ENCODE measurements at places on chromosomes 1 and 21.

DNA sequence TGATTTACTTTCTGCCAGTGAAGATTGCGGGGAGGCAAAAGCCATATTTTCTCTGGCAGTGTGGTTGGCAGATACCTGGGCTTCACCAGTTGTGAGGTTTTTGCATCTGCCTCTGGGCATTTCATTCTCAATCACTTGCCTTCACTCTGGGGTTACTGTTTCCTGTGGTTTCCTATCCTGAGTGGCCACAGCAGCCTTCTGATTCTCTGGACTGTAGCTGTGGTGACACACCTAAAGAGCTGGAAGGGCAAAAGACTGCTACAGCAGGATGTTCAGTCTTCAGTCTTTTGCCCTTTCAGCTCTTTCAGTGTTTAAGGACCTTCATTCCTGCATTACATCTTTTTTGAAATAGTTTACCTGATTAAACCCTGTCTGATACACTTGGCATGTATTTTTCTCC is 50.5 kb upstream of the GPR52 start:
- no peak for DNase-seq

DNA sequence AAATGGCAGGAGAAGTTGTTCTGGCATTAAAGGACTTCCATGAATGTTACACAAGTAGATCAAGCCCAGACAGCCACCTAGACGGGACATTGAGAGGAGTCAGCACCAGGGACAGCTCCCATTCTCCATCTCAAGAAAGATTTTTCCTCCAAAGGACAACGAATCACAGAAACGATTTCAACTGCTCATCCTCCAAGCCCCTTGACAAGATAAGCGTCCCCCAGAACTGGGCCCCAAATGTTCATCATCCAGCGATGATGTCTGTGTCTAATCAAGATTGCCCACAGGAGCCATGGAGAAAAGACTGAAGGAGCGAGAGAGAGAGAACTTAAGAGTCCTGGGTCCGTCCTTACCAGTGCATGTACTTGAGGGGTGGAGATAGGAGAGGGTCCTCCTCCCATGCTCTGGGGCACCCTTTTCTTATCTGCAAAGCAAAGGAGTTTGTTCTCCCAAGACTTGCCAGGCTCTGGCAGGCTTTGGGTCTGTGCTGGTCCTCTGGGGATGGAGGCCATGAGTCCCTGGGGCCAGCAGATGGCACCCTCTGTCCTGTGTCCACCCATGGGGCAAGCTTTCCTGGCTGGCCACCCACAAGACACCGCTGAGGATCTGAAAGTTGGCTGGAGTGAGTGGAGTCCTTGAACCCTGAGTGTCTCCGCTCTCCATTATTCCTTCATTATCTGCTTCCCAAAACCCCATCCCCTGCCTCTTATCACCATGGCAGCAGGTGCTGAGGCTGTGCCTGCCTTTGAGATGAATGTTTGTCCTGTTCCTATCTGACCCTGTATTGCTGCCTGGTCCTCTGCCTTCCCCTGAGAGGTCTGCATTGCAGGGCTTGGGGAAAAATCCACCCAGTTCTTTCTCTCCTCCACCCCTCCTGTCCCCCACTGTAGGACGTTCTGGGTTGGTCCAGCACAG is 164.6 kb downstream of the ACTL8 start:
- DNase-seq: no peak

DNA sequence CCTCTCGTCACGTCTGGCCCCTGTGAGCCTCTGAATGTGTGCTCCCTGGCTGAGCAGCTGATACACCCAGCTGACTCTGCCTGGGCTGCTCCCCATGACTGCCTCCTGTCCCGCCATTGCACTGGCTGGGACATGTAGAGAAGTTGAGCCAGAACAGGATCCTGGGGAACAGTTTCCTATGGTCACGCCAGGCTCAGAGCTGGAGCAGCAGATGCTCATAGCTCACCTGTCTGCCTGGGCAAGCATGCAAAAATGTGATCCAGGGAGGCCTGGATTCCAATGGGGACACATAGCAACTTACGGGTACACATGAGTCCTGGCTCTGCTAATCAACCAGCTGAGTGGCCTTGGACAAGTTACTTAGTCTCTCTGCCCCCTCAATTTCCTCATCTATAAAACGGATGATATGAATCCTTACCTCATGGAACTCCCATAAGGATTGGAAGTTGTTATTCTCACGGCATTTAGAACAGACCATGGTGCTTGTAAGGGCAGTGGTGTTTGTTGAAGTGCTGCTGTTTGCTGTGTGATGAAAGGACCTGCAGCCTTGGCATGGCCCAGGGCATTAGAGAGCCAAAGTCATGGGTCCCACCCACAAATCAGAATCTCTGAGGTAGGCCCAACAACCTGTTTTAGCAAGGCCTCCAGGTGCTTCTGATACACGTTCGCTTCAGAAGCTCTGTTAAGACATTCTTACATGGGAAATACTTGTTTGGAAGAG is 150.3 kb upstream of the VANGL1 start:
- no peak for DNase-seq

- no peak for DNase-seq
Measured at GRCh38 chr1:226657895-226658545, 81.1 kb downstream of the ITPKB start.

GRCh38 chr1:200550367-200550766 is 70.2 kb downstream of the KIF14 start:
- no peak for DNase-seq

GRCh38 chr1:909861-910310 is 13.8 kb upstream of the SAMD11 start:
- DNase-seq: no peak

DNA sequence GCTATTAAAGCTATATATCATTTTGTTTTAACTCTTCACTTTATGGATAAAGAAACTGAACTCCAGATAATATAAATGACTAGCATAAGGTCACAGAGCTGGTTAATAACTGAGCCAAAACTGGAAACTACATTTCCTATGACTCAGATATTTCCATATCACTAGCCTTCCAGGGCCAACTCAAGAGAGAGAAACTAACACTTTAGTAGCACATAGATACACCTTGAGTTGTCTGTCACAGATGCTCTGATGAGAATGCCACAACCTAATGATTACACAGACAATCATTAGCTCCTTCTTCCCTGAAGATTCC is 40.7 kb downstream of the NME7 start:
- DNase-seq: no peak

GRCh38 chr1:171869097-171869496 is 27.8 kb downstream of the DNM3 start:
- no peak for DNase-seq

DNA sequence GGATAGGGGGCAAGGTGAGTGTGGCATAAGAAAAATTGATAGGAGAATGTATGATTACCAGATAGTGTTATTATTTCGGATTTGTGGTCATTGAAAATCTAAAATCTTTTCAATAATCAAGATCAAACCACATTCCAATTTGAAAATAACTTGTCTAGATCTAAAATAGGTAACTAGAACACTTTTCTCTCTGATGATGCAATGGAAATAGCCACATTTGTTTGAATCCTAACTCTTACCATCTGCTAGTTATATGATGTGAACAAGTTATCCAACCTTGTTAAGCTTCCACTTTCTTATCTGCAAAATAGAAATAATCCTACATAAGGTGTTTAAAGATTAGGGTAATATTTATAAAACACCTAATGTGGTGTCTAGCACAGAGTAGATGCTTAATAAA is 3.8 kb downstream of the BTF3L4 start:
- no peak for DNase-seq

DNA sequence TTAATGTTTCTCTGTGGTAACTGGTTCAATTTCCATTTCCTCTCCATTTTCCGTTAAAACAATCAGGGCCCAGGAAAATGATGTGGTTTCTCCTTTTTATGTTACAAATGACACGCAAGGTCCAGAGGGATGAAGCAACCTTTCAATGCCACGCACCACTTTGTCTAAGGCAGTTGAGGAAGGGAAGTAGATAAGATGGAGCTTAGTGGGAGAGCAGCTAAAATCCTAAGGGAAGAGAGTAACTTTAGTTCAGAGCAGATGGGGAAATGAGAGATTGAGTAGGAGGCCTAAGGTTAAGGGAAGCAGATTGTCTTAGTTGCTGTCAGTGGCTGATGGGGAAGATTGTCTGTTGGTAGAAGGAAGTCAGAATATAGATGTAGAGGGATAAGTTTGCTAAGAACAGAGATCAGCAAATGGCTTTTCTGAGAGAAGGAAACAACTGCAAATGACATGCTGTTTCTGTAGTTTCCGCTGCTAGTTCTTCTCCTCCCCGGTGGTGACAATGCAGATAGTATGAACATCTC is 660 bp downstream of the CD1C start:
- DNase-seq: no peak

- DNase-seq: no peak
Measured at GRCh38 chr1:158951956-158952355, 20.6 kb downstream of the PYHIN1 start.

DNA sequence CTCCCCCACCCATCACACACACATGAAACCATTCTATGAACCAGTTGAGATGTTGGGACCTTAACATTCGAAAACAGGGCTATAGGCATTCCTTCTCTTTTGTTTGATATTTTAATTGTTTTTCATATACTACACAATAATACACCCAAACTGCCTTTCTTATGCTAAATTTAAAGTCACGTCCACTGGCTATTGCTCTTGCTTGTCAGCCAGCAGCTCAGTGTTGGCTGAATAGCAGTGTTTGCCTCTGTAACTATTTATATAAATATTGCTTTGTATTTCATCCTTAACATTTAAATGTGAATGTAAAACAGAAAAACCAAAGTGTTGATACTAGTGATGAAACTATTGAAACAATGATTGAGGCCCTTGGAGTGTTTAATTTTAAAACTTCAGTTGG is 234.4 kb upstream of the KCNK2 start:
- DNase-seq: no peak

DNA sequence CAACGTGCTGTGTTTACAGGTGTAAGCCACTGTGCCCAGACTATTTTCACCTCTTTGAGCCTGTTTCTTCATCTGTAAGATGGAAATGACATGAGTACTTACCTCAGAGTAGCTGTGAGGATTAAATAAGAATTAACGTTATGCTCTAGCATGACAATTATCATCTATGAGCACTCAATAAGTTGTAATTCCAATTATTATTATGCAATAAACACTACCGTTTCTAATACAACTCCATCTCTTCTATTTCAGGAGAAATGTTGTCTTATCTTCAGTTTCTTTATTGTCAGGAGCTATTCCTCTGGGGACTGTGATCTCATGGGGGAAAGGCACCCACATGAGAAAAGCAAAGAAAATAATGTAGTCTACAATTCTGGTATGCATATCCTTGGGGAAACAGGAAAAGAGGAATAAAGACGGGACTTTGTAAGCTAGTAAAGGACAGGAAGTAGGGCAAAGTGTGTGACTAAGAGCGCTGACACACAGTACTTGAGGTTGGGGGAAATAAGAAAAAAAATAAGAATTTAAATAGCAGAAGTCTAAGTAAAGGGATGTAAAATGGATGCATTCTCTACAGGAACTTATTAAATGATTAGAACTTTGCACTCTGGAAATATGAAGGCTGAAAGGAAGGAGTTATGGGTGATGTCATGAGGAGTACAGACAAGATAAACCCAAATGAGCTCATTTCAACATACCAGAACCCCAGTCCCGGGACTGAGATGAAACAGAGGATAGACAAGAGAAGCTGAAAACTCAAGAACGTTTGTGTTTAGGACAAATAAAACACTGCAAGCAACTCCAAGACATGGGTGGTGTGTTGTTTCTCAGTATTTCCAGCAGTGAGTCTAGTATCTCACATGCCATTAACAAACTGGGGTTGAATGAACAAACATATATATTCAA is 9.8 kb downstream of the PHC2 start:
- DNase-seq: no peak

DNA sequence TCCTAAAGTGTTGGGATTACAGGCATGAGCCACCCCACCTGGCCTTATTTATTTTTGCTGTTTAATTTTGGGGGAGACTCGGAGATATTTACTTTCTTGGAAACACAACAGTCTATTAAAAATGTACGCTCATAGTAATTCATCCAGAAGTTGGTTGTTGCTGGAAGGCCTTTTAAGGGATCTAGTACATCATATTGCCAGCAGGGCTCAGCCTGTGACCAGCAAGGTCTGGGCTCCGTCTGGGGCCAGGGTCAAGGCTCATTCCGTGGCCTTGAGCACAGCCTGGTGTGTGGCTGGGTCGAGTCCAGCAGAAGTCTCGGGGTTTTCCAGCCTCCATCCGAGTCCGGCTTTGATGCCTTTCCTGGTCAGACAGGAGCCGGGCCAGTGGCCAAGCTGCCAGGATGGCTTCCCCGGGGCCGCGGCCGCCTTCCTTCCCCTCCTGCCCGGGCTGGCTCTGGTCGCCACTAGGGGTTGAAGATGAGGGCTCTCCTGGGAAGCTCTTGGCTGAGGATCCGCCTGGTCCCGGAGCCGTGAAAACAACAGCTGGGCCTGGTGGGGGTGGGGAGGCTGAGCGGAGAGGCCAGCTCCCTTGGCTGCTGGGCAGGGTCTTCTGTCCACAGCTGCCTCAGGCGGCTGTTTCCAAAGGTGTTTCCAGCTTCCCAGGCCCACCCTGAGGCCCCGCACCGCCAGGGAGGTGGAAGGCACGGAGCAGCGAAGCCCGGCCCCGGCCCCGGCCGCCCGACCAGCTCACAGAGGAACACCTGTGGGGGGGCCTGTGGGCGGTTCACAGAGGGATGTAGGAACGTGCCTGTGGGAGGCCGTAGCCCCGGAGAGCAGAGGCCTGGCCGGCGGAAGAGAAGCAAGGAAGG is 5.1 kb upstream of the VWA1 start:
- DNase-seq: no peak

GRCh38 chr1:156538711-156539440 is 33.5 kb downstream of the IQGAP3 start:
- DNase-seq: no peak

DNA sequence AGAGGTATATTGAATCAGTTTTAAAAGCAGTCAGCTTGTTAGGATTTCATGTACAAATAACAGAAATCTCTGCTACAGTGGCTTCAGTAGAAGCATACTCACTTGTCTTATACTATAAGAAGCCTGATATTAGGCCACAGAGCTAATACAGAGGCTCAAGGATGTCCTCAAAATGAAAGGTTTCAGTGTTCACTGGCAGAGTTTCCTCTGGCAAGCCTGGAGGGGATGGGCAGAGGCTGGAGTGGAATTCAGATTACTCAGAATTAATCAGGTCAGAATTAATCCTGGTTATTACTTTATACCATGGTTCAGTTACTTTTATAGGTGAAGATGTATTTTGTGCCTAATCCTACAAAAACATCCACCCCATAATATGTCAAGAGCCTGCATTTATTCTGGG is 520.5 kb downstream of the USP25 start:
- no peak for DNase-seq

DNA sequence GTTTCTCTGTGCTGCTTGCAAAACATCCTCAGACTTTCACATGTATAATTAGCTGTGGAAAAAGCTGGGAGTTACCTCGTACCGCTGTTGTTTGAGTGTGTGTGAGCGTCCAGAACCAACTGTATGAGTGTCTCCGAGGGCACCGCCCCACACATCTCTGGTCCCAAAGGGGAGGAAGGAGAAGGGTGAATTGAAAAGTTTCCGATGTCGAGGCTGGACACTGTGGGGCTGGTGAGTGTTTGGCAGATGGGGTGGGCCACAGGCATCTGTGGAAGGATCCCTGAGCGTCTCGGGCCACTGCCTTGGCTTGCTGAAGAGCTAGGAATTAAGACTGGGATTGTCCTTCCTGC is 1.2 kb downstream of the ATP2B4 start:
- no peak for DNase-seq

GRCh38 chr1:206816390-206817287 is 44.3 kb upstream of the IL10 start:
- no peak for DNase-seq

GRCh38 chr1:167774710-167775109 is 52.9 kb downstream of the MPZL1 start:
- DNase-seq: no peak

- DNase-seq: no peak
Measured at GRCh38 chr1:203250911-203251310, 21.4 kb upstream of the CHIT1 start.

GRCh38 chr1:181662606-181663005 is 179.3 kb downstream of the CACNA1E start:
- DNase-seq: no peak

GRCh38 chr1:109116286-109116685 is 2.4 kb downstream of the ELAPOR1 start:
- peak; percentile 98 for DNase-seq

Data from NCI-H748 treated with DMSO at 0.1 percent for 48 hours (cell line).